Fibroblast of skin of scalp (primary cell): ENCODE measurements at places on chromosomes 1 and 21.

- peak; percentile 81 for DNase-seq
Measured at GRCh38 chr1:183609759-183610452, 19.6 kb upstream of the NCF2 start.

DNA sequence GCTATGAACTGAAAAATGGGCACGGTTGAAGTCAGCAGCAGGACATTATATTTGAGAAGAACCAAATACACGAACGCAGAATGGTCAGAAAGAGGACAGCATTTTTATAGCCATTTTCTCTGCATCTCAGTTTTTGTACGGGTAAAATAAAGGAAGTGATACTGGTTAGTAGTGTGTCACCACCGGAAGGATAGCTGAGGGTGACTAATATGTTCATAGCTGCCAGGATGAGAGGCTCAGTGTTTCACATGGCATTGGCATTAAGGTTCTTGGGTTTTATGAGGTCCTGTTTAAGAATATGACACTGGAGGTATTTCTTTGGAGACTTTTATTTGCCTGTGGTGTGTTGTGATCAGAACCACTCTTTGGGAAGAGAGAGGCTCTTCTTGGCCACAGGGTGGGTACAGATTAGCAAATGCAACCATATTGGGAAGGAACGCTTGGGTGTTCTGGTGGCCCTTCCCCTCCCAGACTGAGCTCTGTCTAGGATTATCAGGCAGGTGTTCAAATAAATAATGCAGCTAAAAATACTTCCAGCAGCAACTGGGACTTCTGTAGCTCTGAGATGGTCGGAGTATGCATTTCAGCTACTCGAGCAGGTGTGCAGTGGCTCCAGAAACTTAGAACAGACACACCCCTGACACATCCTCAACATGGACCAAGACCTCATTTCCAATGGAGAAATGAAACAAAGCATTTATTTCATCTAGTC, 158.2 kb downstream of the PBX1 start:
- DNase-seq = peak; percentile 38

- peak; percentile 28 for DNase-seq
Measured at GRCh38 chr21:31730712-31731055, 1.2 kb downstream of the SCAF4 start.

- DNase-seq = peak; percentile 66
Measured at GRCh38 chr1:156281281-156281680, 1.3 kb downstream of the SMG5 start.

DNA sequence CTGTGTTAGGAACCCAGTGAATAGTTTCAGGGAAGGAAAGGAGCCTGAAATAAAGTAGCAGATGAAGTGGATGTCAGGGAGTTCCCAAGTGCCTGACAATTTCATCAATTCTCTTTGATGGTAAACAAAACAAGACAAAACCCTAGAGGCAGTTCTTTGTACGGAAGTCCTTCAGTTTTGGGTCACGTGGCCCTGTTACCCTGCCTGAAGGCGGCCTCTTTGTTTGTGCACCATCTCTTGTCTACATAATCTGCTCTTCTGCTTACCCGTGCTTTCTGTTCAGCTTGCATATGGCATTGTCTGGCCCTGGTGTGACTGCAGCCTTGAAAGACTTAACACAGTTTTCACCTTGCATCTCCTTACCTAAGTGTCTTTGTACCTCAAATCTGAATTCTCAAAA, 166.7 kb upstream of the DUSP10 start:
- no peak for DNase-seq

GRCh38 chr1:31564606-31564989, 11.7 kb upstream of the TINAGL1 start:
- DNase-seq = no peak

- no peak for DNase-seq
Measured at GRCh38 chr1:108847494-108847893, 9.4 kb downstream of the AKNAD1 start.

DNA sequence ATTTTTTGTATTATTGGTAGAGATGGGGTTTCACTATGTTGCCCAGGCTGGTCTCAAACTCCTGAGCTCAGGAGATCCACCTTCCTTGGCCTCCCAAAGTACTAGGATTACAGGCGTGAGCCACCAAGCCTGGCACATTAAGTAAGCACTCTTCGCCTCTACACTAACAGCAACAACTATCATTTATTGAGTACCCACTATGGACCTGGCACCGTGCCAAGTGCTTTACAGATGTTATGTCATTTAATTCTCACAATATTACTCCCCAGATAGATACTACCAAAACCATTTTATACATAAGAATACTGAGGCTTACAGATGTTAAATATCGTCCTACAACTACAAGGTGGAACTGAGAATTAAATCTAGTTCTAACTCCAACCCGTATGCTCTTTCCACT, 50.1 kb downstream of the TUT4 start:
- DNase-seq = no peak

DNA sequence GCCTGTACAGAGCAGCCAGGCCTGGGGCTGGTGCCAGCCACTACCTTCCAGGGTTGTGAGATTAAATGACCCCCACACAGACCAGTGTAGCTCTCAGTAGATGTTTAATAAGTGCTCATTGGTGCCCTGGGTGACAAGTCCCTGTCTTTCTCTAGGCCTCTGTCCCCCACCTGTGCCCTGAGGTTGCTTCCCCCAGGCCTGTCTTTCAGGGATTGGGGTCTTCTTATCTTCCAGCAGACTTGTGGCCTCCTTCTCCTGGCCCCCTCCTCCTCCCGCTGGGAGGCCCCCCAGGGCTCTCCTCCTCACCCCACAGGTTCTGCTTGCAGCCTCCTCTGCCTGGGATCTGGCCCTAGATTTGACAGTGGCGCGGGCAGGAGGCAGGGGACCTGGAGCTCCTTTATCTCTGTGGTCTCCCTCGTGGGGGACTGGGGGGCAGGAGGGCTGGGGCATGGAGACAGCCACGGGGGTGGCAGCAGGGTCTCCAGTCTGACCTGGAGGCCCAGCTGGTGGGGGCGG, 40.3 kb downstream of the EPHA2 start:
- DNase-seq = no peak

DNA sequence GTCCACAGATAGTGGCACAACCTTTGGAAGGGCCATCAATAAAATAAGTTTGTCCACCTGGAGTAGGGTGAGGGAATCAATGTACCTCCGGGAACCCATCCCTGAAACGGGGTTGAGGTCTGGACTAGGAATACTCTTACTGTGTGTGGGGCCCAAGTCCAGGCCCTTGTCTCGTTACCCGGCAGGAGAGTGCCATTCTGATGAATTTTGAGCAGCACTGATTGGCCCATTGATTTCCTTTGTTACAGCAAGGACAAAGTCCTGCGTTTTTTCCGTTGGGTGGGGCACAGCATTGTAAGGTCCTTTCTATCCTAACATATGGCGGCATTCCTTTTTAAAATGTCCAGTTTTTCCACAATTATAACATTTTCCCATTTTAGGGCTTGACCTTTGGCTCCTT, 75.2 kb downstream of the AXDND1 start:
- DNase-seq = no peak

- DNase-seq = no peak
Measured at GRCh38 chr21:38643404-38644023, 145.2 kb upstream of the ERG start.

- DNase-seq = no peak
Measured at GRCh38 chr1:156198831-156199349, 5.0 kb downstream of the SLC25A44 start.

GRCh38 chr1:171717062-171717718, 24.7 kb downstream of the VAMP4 start:
- no peak for DNase-seq

DNA sequence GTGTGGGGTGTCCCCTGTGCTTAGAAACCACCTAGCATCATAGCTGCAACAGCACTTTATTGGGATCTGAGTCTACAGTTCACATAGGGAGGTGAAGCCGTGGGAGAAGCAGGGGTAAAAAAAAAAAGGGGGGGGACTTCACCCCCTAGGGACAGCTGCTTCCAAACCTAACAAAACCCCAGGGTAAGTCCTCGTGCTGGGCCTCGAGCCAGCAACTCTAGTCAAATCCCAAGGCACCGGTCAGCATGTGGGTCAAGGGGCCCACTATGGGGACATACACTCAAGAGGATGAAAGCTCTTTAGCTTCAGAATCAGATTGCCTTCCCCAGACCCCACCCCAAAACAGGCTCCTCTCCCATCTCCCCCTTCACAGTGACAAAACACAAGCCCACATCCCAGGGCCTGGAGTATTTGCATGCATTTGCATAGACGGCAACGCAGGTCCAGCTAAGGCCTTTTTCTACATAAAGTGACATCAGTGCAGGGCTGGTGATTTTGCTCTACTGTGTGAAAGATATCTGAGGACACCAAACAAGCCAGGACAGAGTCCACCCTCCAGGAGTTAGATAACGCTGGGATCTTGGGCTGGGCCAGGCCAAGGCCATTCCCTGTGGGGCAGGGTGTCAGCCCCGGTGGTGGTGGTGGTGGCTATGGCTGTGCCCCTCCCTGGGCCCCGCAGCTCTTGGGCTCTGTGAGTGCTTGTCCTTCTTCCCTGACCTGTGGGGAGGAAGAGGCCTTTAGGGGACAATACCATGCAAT, 8.1 kb upstream of the PMVK start:
- no peak for DNase-seq

DNA sequence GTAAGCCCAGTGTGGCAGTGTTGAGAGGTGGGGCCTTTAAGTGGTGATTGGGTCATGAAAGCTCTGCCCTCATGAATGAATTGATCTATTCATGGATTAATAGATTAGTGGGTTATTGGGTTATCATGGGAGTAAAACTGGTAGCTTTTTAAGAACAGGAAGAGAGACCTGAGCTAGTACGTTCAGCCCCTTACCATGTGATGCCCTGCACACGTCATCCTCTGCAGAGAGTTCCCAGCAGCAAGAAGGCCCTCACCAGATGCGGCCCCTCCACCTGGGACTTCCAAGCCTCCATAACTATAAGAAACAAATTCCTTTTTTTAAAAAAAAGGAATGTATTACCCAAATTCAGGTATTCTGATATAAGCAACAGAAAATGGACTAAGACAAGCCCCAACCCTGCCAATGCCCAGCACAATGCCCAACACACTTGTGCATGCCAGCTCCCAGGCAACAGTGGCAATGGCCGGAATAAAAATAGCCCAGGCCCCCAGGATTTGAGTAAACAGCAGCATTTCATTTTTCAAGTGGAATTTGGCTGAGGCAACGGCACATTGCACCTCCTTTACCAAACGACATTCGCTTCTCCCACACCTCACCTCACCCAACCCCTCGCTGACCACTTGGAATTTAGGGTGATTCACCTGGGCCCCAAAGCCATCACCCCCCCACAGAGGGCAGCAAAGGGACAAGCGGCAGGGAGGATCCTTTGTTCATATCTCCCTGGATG, 215.9 kb downstream of the TOMM20 start:
- no peak for DNase-seq

DNA sequence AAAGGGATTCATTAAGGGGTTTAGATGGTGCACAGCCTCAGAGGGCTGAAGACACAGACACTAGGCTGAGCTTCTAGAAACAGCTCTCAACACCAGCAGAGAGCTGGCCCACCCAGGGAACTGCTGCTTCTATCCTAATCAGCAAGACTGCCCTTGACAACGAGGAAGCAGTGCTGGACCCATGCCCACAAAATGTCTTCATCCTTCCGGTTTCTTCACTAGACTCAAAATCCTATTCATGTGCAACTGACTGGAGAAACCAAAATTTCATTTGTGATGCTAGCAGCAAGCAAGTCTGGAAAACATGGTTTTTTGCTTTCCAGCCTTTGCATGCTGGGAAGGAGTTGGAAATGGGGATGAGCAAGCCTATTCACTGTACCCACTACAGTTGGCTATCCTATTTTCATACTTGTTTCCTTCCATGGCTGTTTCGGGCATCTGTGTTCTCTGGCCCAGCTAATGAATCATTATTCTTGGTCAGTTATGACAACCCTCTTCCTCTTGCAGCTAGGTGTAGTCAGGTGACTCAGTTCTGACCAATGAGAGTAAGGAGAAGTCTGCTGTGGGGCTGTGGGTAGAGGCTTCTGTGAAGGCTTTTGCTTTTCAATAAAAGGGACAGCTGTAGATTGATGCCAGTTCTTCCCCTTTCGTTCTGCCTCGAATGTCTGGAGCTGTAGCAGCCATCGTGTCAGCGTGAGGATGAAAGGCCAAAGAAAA, 14.6 kb upstream of the TMEM61 start:
- peak; percentile 59 for DNase-seq

- peak; percentile 73 for DNase-seq
Measured at GRCh38 chr1:219312967-219313366, 139.3 kb downstream of the LYPLAL1 start.

- no peak for DNase-seq
Measured at GRCh38 chr1:240835291-240835690, 223.3 kb upstream of the GREM2 start.

DNA sequence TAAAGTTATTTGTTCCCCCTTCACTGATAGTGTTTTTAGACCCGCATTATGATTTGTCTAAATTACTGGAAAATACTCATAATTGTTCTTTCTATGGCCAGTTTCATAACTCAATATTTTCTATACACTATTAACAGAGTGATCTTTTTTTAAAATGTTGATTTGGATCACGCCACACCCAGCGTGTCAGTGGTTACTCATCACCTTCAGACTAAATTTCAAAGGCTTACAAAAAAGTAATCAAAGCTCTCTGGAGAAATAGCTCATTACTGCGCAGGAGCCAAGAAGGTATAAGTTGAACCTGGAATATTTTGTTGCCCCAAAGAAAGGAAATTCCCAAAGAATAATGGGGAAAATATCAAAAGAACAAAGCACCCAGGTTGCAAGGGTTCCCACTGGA, 104.9 kb downstream of the EVI5 start:
- DNase-seq = no peak

GRCh38 chr1:80640978-80641377, 1159.8 kb upstream of the ADGRL2 start:
- no peak for DNase-seq

DNA sequence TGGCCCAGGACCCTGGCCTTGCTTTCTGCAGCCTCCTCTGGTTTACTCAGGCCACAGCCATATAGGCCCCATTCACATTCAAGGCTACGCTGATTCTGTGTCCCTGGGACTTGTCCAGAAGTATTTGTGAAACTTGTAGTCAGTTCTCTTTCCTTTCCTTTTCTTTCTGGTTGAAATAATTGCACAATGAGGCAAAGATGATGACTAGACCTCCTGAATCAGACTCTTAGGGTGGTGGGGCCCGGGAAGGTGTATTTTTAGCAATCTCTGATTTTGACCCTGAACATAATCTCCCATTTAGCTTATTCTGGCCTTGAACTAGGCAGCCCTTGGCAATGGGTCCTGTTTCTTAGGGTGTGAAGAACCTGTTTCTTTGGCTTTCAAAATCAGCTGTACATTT, 39.9 kb downstream of the STUM start:
- DNase-seq = no peak

DNA sequence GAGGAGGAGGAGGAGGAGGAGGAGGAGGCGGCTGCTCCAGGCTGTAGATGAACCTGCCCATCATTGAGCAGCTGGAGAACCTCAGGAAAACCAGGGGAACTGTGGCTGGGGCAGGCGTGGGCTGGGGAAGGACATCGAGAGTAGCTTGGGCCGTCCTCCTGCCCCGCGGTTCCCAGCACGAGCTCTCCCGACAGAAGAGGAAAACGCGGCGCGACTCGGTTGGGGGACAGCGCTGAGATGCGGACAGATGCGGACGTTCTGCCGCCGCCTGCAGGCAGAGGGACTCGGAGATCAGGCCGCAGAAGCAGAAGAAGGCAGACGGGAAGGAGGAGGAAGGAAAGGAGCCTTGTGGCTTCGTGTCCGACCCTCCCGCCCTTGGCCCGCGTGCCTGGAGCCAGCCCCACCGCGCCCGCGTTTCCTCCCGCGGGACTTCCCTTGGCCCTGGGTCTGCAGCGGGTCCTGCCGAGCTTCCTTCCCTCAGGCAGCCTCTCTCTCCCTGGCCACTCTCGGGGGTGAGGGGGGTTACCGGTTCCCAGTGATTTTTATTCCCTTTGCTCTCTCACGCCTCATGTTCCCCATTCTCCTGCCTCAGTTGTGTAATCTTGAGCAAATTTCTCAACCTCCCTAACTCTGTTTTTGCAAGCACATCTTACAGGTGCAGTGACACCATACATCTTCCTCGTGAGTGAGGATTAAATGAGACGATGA, 1.7 kb upstream of the TNFRSF9 start:
- peak; percentile 65 for DNase-seq
